ENCODE measurements at places on chromosomes 12 and 14. TPM values are rescaled to one million over a fixed set of nuclear protein-coding genes. Genes with fewer than 3 reads are reported as not detected.

Gene TAS2R42
- not detected for total RNA-seq

DNA sequence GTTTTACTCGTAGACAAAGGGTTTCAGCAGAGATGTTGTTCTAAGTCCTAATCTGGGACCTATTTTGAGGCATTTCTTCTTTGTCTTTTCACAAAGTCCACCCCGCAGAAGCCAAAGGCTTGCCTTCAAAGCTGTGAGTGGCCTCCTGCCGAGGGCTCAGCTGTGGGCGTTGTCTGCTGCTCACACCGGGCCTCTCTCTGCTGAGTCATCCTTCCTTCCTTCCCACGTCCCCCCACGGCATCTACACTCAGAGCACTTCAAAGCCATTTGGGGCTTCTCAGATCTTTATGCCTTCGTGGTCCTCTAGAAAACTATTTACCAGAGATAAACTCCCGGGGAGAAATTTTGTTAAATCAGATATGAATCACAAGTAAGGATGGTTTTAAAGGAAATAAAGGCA, 115.9 kb upstream of the TMPO start:
- no peak for ATAC-seq

Gene FKBP3
- total RNA-seq = 38.5 TPM

GRCh38 chr12:64889434-64890216, 65.2 kb downstream of the TBC1D30 start:
- ATAC-seq = no peak

DNA sequence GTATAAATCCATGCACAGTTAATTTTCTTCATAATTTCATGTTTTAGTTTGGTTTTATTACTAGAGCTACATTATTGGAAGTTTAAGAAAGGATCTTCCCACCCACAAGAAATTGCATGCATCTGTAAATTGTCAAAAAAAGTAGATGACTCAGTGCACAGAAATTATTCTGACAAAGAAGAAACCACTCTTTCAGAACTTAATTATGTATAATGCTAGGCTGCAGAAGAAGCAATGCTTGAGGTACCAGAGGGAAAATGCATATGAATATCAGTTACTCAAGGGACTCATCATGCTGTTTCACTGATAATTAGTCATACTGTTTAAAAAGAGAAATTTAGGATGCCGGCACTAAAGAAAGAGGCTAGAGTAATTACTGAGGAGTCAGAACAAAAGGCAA, 147.0 kb downstream of the SLC16A7 start:
- no peak for ATAC-seq

Gene LHX5
- total RNA-seq = not detected

GRCh38 chr14:101877766-101878165, 86.6 kb upstream of the DYNC1H1 start:
- no peak for ATAC-seq

Gene NR1H4
- not detected for total RNA-seq

- ATAC-seq = no peak
Observed at GRCh38 chr14:25032092-25032784, 17.7 kb downstream of the STXBP6 start.

- ATAC-seq = peak; percentile 28
Observed at GRCh38 chr12:97748298-97748697, 285.7 kb downstream of the RMST start.

- no peak for ATAC-seq
Observed at GRCh38 chr14:26593357-26593756, 4.5 kb downstream of the NOVA1 start.

GRCh38 chr12:109814600-109815150, 18.5 kb downstream of the TRPV4 start:
- no peak for ATAC-seq

GRCh38 chr12:32496946-32497345, 97.6 kb downstream of the FGD4 start:
- ATAC-seq = no peak

DNA sequence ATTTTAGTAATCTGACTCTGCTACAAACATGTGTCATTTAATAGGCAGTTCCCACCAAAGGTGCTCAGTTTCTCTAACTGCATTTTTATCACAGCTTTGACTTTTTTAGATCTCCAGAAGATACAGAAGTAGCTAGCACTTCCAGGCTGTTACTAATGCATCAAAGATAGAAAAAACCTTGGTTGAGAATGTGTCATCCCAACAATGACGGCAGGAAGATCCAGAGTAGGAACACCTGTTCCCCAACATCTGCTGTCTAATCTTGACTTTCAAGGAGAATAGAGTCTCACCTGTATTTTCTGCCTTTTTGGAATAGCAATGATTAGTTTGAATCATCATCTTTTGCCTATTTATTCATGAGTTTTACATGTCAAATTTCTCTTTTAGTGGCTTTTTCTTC, 45.0 kb downstream of the ARMH4 start:
- ATAC-seq = no peak

Gene PLEKHD1
- 0.16 TPM for total RNA-seq

DNA sequence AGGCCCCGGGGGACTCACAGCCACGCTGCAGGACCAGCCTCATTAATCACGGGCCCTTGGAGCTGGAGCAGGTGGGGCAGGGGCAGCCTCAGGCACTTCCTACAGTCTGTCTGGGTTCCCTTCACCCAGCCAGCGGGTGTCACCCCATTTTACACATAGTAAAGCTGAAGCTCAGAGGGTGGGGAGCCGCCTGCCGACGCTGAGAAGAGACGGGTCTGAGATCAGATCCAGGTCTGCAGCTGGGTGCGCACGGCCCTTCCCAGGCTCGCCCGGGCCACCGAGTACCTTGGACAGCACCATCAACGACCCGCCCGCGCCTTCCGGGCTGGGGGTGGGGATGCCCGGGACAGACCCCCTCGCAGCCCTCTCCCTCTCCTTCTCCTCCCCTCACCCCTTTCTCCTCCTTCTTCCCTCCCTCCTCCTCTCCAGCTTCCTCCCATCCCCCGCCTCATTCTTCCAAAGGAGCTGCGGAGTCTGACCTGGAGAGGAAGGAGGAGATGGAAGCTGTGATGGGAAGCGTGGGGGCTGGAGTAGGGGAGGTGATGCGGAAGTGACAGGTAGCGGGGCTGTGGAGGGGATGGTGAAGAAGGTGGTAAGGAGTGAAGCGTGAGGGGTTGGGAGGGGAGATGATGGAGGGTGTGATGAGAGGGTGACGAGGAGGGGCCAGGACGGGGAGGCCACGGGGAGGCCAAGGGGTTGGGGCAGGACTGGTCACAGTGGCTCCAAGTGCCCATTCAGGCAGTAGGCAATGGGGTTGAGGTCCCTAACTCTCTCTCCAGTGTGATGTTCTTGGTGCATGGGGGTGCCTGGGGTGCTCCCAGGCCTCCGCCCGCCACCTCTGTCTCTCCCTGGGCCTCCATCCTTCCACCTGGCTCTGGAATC, 8.8 kb downstream of the DTX1 start:
- peak; percentile 13 for ATAC-seq

- ATAC-seq = no peak
Observed at GRCh38 chr12:80625901-80626300, 81.5 kb upstream of the MYF6 start.

Gene IFNG-AS1
- not detected for total RNA-seq

DNA sequence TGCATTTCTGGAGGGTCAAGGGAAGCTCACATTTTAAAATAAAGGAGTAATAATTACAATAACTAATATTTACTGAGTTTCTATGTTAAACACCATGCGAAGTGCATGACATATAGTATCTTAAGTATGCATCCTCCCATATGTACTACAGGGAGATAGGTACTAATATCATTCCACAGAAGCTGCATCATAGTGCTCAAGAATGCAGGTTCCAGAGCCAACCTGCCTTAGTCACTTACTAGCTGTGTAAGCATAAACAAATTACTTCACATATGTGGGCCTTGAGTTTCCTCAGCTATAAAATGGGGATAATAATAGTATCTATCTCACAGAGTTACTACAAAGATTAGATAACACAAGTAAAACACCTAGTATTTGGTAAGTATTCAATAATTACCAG, 18.3 kb downstream of the ARMH4 start:
- ATAC-seq = no peak

DNA sequence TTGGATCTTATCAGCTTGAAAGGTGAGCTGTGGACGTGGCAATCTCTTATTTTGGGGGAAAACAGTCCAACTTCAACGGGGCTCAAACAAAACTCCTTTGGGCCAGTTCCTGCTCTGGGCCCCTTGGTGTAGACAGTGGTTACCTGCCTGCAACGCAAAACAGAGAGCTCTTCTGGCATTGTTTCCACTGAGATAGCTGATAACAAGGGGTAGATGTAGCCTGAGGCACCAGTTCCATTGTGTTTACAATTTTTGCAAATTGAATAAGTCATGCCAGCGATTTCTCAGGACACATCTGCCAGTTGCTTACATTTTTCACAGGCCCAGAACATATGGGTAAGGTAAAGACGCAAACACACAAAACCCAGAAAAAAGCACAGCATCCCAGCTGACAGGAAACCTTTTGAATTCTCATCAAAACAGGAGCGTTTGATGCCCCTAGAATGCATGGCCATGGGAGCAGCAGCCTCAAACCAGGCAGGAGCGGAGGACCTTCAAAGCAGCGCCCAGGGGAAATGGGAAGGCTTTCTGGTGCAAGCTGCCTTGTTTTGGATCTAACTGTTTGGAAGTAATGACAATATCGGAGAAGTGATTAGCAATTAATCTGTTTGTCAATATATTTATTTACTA, 259.7 kb downstream of the AACS start:
- ATAC-seq = no peak

DNA sequence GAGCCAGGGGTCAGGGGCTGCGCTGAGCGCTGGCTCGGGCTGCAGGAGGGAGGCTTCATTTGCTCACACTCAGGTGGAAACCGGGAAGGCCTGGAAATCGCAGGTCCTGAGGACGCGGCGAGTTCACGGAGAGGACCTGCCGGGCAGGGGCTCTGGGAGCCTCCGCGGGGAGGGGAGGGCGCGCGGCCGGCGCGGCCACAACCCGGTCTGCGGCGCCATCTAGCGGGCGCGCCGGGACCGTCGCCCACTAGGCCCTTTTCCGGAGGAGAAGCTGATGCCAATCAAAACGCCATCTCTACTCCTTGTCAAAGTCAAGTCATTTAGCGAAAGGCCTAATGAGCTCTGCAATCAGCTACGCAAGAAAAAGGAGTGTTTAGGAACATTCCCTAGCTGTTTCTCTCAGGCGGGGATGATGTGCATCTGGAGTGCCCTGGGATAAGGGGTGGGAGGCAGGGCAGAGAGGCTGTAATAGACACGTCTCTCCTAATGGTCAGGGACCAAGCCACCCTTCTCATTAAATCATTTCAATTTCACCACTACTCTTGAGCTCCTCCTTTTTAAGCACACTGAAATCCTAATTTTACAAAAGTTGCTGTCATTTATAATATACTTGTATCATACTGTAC, 885.8 kb upstream of the TMEM132C start:
- ATAC-seq = no peak

Gene C1RL
- total RNA-seq = 85.9 TPM

GRCh38 chr14:55356913-55357312, 54.7 kb downstream of the ATG14 start:
- no peak for ATAC-seq

GRCh38 chr12:21773806-21774205, 700 bp downstream of the KCNJ8 start:
- ATAC-seq = no peak
